Fibroblast of skin of right quadriceps (primary cell): ENCODE measurements at places on chromosomes 2 and 18.

DNA sequence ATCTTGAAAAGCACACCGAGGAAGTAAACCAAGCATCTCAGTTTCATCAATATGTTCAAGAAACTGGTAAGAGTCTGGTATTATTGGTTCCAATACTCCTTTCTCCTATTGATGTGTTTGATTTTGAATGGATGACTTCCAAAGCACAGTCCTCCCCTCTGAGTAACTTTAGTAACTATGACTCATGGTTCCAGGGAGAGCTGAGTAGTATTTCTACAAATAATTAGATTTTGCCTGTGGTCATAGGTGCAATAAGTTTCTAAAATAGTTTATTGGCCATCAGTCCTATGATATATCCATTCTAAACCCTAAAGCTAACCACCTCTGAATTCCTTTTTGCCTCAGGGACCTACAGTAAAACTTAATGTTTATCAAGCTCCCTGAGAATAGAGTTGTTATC lies 352.4 kb downstream of the XIRP2 start:
- DNase-seq, result no peak

DNA sequence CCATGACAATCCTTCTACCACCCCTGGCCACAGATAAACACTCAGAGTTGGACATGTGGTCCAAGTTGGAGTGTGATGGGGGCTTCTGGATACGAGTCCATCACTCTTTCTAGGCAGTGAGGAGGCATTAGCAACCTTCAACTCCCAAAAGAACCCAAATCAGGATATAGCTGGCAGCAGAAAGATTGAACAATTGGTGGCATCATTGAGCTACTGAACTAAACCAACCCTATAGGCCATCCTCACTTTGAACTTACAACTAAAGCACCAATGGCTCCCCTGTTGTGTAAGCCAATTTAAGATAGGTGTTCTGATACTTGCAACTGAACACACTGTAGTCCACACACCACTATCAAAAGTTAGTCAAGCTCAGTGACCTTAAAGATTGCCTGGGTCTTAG lies 24.0 kb upstream of the MARCO start:
- no peak for DNase-seq

- DNase-seq, result no peak
Measured at GRCh38 chr2:166518634-166519390, 24.8 kb upstream of the SCN7A start.

- DNase-seq, result no peak
Measured at GRCh38 chr2:13822365-13822764, 810.2 kb upstream of the LRATD1 start.

DNA sequence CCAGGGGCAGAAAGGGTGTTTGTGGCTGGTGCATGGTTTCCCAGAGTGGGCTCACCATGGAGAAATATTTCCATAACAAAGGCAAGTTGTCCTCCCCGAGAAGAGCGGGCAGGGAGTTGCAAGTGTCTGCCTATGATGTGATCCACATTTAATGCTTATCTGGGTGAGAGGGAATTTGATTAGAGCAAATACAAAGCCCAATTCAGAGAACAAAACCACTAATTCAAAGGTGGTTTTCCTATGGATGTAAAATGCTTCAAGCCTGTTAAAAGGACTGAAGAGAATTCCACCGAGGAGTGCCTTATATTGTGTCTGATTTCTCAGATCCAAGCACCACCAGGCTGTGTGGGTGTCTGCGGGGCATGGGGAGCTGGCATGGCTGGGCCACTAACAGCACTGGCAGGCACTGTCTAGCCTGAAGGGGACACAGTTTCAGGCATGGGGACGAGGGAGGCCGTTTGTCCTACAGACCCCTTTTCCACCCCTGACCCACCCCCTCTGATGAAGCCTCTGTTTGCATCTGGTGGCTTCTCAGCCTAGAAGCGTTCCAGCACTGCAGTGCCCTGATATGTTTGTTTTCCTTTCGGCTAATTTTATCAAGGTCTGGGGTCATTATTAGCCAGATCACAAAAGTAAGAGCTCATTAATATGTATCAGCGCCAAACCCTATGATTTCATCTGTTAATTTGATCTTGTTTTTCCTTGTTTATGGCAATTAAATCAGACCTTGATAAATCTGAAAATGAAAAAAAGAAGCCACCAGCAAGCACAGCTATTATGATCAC lies 357.3 kb downstream of the HRH4 start:
- no peak for DNase-seq

DNA sequence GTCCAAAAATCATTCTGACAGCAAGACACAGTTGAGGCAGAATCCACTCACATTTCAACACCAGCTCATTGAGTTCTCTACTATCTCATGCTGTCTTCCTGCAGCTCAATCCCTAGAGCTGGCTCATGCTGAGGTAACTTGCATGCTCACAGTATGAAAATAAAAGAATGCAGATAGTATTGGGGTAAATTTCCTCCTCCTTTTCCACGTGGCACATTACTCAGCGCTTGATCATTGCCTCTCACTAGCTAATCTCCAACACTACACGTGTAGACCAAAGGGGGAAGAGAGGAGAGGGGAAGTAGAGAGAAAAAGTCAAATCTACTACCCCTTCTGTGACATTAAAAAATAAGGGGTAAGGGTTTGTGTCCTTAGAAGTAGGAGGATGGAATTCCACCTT lies 300.6 kb downstream of the AFF3 start:
- peak; percentile 86 for DNase-seq
